NCI-H524 (cell line): ENCODE measurements at places on chromosomes 5 and 9.
A peak's percentile ranks its signal among the peaks of the same experiment; 100 is the strongest.

DNA sequence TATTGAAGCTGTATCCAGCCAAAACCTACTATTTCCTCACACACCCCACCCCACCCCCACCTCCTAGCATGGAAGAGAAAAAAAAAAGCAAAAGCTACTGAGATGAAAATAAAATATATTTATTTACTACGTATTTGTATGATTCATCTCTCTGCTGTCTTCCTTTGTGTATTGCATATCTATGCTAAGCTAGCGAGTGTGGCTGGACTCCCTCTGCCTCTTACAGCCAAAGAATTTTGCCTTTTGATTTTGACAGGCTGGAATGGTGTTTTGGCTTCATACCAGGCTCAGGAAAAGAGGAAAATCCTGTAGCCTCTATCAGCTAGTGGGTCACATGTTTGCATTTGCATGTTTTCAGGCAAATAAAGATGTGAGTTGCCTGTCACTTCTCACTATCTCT lies 2.2 kb downstream of the ABLIM3 start:
- DNase-seq, result no peak

DNA sequence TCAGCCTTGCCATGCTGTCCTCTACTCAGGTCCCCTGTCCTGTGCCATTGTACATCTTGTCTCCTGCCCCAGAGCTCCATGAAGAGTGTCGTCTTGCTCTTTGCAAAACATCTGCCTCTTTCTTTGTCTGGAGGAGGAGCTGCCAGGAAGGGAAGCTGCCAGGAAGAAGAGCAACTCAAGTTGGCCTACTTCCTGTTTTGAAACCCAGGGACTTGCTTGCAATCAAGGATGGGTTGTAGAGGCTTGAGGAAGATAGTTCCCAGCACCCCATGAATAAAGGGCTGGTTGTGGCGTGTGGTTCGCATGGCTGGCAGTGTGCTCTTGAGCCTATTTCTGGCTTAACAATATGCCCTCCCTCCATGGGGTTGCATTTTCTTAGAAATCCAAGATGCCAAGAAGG lies 53.0 kb upstream of the CPEB4 start:
- DNase-seq, result no peak

- DNase-seq, result no peak
Measured at GRCh38 chr9:22005702-22006606, 3.2 kb downstream of the CDKN2B start.

DNA sequence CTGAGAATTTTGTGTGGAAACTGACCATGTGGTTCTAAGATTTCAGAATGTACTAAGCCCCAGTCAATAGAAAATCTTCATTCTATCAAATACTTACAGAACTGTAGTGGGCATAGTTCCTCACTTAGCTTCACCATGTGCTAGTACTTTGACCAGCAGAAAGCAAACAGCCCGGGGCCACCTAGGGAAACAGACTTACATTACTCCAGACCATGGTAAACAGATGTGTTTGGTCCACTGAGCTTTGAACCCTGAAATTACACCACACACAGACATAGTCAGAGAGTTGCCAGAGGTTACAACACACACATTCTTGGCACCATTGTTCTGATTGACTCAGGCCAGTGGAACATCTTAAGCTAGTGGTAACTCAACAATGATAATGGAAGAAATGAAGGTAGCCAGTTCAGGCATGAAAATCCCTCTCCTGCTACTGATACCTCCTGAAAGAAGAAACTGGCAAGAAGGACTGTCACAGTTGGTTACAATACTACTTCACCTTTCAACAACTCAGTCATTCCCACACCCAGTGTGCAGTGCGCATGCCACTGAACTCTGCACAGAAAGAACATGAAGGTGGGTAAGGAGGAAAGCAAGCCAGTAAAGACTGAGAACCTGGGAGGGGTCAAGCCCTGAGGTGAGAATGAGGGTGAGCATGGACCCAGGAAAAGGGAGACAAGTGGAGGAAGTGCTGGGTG lies 18.7 kb upstream of the LECT2 start:
- no peak for DNase-seq

DNA sequence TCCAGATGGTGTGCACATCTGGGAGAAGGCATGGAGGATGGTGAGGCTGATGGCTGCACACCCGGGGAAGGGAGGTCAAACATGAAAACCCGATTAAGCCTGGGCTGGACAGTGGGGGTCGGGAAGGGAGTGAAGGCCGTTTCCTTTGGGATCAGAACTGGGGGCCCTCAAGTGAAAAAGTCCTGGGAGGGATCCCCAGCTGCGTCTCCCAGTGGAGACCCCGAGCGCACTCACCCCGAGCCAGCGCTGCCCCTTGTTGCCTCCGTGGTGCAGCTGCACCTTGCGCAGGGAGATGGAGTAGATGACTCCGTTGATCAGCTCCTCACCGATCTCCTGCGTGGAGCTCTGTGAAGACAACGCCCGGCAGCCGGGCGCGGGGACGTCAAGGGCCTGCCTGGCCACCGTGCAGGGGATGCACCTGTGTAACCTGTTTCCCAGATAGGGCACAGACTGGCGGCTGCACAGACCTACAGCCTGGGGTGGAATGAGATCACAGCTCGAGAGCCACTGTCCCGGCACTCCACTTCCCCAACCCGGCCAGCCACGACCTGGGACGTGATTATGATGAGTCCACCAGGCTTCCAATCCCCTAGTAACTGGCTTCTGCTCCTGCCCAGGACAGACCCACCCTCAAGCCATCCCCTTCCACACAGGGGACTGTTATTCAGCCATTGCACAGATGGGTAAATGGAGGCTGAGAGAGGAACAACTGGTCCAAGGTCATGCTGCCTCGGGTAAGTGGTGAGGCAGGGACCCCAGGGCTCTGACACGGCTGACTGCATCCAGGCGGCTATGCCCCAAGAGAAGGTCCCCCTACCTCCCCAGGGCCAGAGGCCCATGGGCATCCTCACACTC lies 9.0 kb downstream of the RALGDS start:
- no peak for DNase-seq

GRCh38 chr9:81474792-81475191 lies 214.6 kb downstream of the TLE1 start:
- DNase-seq, result no peak

DNA sequence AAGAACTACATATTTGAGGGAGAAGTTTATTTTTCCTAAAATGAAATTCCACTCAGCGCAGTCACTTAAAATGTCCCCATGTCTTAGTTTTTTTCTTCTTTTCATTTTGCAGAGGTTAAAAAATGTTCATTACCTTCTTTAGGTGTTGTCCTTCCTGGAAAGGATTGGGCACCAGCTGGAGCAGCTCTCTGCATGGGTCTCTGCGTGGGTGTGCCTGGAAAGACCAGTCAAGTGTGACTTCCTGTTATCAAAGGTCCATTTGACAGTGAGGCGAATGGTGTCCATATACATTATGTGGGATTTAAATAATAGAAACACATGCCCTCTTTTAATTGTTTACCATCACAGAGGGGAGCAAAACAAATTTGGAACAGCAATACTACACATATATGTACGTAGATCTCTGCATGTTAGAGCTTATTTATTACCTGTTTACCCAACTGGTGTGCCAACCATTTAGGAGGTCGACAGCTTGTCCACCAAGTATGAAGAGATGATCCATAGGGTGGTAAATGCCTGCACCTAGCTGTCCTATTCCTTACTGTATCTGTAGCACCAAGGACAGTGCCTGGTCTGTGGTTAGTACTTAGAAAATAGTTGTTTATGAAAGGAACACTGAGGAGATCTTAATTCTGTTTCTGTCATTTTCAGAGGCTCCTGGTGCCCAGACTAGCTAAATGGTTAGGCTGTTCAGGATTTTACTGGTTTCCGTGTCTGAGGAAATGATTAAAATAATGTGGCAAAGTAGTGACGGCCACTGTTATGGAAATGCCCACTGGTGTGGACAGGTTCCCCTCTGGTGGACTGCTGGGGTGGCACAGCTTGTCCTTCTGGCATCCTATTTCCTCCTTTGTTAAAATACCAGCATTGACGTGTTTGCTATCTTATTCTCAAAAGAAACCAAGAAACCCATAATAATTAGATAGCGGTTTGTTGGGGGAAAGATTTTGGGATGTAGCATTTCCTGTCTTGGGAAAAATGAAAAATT lies 200.4 kb downstream of the MAST4 start:
- no peak for DNase-seq

DNA sequence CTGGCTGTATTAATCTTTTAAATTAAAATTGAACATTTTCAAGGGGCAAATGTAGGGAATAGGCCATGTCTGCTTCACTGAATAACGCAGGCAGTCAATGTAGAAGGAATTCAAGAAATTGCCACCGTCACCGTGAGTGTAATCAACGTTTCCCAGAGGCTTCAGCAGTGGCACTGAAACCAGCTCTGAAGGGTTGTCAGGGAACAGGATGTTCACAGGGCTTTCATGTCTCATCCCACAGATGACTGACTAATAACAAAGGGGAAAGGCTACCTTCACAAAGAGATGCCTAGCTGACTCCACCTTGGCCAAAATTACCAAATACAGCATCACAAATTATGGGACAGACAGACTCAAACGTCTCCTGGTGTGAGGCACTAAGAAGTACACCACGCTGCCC lies 70.4 kb upstream of the SIMC1 start:
- no peak for DNase-seq

- DNase-seq, result peak; percentile 61
Measured at GRCh38 chr5:104178829-104179456, 616.4 kb upstream of the NUDT12 start.

DNA sequence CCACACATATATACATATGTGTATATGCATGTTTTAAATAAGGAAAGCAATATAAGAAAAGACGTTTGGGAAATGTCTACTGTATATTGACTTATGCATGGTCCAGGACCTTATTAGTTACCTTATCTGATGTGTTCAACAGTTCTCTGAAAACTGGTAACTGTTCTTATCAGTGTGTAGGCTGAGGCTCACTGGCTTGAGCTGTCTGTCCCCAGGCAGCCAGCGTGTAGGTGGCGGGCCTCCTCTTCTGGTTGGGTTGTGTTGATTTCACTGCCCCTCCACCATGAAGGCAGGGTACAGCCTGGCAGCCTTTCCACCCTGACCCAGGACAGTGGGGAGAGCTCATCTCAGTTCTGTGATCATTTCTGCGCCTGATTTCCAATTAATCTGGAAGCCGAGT lies 38.7 kb upstream of the SEMA4D start:
- no peak for DNase-seq

GRCh38 chr9:34430843-34431437 lies 27.4 kb downstream of the FAM219A start:
- DNase-seq, result peak; percentile 52

GRCh38 chr5:79205965-79206364 lies 30.0 kb upstream of the JMY start:
- no peak for DNase-seq

GRCh38 chr5:10138395-10139057 lies 111.2 kb downstream of the ATPSCKMT start:
- DNase-seq, result no peak

DNA sequence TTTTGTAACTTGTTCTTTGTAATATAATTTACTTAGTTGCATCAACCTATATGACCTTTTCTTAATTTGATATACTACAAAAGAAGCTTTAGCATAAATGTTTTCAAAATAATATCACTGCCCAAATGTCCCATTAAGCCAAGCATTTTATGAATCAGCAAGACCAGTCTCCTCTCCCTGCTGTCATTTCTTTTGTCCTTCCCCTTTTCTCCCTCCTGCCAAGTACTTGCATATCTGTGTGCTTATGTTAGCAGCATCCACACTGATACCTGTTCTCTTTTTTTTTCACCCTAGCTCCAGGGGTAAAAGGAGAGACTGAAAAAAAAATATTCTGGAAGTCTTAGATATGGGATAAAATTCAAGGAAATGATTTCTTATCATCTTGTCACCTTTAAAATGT lies 69.7 kb downstream of the ZSWIM6 start:
- DNase-seq, result no peak

DNA sequence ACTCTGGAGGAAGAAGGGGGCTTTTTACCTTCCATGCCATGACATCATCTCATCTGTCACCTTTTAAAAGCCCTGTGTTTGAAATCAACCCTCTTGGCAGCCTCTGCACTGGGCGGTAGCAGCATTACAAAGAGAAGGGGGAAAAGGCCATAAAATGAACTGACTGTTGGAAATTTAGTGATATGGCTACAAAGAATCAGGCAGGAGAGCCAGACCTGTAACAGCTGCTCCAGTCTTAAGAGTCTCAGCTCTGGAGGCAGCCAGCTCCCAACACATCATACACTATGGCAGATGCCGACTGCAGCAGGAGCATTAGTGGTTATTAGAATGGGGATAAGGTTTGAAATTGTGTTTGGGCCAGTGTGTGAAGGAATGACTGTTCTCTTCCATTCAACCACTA lies 257.5 kb downstream of the DMAC1 start:
- DNase-seq, result peak; percentile 25

DNA sequence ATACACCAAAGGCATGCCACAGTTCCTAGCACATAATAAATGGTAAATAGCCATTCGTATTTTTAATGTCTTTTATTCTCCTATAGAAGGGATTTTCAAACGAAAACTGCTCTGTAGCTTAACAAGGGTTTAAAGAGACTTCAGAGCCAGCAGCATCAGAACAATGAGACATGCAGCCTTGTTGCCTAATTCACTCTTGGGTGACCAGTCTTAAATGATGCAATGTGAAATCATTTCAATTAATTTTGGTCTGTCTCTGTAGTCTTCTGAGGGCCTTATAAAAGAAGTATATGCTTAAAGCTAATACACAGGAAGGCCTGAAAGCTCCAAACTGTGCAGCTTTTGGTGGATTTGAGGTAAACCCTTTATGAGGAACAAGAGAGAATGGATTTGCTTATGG lies 888.8 kb upstream of the WWC1 start:
- DNase-seq, result no peak

DNA sequence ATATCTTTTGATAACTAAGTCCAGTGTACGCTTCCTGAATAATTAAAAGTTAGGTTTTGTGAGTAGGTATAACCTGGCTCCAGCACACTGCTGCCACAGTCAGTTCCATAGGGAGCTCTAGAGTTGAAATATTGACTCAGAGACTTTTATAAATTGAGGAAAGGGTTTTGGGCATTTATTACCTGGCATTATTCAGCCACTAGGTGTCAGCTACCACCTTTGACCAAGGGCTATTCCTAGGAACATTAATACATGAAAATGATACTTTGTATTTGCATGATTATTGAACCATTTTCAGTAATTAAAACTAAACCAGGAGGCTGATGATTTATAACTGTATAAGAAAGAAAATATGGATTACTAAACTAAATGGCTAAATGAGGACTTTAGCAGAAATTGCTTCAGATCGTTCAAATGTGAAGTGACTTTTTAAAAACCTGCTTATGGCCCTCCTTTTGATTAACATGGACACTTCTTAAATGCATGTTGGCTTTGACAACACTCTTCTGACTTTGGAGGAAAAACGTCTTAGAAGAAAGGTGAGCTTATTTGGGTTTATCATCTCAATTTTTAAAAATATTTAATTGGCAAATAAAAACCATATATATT lies 83.0 kb downstream of the SMC2 start:
- peak; percentile 1 for DNase-seq

- DNase-seq, result no peak
Measured at GRCh38 chr5:154791535-154791934, 36.4 kb downstream of the LARP1 start.
